ENCODE measurements at places on chromosomes 6 and 20.

GRCh38 chr6:33589731-33590530, 9.9 kb upstream of the BAK1 start:
- DNase-seq, result no peak

DNA sequence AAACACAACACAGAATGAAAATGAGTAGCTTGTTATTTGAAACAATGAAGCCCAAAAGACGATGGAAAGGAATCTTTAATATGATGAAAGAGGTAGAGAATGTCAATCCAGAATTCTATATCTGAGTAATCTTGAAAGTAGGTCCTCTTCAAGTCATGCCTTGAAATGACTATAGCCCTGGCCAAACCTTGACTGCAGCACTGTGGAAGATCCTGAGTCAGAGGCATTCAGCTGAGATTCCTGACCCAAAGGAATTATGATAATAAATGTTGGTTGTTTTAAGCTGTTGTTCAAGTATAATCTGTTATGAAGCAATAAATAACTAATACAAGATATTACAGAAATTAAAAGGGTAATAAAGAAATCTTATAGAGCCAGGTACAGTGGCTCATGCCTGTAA, 64.8 kb downstream of the IBTK start:
- no peak for DNase-seq

GRCh38 chr6:25649611-25650010, 2.4 kb upstream of the SCGN start:
- no peak for DNase-seq

- DNase-seq, result no peak
Observed at GRCh38 chr6:112931832-112932231, 584.7 kb downstream of the RFPL4B start.

DNA sequence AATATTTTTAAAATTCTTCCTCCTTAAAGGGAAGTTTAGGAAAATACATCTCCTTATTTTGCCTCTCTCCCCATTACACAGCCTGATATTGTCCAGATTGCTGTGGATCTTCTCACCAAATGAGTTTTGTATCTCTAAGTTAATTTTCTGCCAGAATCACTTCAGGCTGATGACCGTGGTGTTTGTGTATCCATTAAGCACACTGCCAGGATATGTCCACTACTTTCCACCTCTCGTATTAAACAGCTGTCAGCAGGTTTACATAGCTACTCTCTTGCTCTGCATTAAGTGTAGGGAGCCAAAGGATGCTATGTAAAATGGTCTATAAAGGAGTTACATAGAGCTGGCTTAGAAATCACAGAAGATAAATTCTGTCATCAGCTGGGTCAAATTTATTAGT, 201.1 kb downstream of the ZFAND3 start:
- DNase-seq, result no peak

DNA sequence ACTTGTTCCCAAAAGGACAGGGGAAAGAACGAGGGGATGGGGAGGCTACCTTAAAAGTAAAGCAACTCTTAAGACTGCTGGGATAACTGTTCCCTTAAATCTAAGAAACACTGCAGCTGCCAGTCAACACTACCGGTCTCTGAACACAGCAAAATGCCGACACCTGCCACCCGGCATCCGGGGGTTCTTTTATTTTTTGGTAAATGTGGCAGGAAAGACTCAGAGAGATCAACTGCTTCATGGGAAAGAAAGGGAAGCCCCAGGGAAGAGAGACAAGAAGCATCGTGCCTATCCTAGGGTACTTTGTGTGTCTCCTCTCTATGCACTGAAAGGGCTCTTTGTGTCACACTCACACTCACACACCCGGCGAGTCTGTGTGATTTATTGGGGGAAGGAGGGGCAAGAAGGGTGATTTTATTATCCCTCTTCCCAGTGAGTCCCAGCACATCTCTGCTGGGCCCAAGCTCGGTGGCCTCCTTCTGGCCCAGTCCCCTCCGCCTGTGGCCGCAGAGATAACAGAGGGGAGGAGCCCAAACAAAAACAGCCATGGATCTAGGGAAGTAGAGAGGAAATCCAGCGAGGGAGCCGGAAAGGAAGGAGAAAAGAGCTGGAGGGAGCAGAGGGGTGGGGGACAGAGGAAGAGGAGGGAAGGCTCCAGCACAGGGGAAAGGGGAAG, 1.4 kb downstream of the FYN start:
- no peak for DNase-seq

DNA sequence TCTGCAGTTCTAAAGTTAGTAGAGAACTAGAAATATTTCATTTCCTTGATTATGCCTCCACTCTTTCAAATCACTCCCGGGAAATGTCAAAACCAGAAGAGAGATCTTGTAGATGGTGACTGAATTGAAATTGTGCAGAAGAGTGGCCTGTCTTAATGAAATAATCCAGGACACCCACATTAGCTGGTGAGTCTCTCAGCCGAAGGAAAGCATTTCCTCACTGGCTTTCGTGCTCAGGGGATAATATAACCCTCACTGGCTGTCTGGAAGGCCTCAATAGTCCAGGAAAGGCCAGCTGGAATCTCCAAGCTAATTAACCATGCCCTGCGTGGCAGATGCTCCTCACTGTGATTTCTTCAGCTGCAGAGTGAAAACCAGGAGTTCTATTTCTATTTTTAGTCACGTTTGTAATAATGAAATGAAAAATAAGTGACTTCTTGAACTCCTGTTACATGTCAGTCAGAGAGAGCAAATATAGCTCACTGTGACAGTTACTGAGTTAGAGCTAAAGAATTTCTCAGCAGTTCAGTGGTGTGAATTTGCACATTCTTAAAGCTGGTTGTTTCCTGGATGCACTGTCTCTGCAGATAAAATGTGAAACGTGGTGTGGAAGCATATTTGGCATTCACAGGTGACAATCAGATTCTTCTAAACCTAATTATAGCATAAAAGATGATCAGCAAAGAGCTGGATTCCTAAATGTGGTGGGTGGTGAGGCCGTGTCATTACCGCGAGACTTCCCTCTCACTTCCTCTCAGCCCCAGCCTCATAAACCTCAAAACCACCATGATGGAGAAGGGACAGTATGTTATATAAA, 211.7 kb downstream of the LMBRD1 start:
- no peak for DNase-seq

DNA sequence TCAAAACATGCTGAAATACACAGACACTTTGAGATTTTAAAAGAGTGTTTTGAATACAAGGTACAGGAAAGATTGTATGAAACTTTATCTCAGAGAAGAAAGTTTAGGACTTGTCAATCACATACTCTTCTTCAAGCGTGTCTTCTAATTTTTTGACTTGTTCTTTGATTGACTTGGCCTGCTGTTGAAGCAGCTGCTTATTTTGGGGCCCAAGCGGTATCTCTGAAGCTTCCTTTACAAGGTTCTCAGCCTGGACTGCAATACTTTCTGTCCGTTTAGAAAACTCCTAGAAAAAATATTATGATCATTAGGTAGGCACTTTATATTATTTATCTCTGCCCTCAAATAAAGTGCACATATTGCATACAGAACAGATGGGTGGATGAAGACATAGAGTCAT, 201.3 kb downstream of the SYNE1 start:
- no peak for DNase-seq

- DNase-seq, result no peak
Observed at GRCh38 chr6:106694343-106694742, 65.0 kb downstream of the QRSL1 start.

DNA sequence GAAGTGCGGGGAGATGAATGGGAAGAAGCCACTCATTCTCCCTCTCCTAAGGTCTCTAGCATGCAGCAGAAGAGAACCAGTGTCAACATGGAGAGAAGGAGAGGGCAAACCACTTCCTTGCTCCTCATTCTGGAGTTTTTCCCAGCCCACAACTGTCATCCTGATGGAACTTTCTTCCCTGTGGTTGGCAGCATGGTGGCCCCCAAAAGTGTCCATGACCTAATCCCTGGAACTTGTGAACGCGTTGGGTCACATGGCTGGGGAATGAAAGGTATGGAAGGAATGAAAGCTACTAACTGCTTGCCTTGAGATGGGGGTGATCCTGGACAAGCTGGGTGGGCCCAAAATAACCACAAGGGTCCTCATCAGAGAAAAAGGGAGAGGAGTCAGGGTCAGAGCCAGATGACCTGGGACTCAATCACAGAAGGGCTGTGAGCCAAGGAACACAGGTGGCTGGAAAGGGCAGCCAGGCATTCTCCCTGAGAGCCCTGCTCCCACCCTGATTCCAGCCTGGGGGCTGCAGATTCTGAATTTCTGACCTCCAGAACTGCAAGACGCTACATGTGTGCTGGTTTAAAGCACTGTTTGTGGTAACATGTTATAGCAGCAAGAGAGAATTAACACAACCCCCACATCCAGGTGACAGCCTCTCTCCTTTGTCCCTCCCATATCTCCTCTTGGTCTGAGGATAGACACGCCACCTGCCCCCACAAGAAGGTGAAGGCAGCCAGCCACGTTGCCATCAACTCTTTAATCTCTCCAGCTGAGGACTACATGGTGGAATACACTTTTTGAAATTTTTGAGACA, 63.2 kb downstream of the PYGB start:
- no peak for DNase-seq

Data from stimulated activated CD8-positive, alpha-beta memory T cell treated with anti-CD3 and anti-CD28 coated beads, Interleukin-2, amount 100 ng/mL, for 1 hour (primary cell).